ENCODE measurements at places on chromosomes 6 and 20.

DNA sequence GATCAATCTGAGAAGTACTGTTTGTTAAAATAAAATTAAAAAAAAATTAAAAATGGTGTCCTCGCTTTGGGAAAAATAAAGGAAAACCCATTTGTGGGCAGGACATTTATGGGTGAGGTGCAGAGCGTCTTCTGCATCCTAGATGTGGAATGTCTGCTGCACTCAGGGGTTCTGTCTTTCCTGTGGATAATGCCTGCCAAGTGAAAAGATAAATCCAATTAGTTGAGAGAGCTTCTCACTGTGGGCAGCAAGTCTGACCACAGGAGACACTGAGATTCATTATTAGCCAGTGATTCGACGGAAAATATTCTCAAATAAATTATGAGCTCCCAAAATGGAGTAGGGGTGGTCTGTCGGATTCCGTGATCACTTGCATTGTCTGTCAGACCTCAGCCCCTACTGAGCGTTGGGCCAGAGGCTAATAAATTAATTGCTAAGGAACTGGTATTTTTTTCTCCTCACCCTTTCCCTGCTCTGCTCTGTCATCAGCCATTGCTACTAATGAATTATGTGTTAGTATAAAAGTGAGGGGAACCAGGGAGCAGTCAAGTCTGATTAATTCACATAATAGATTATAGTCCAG, 10.0 kb downstream of the GMPR start:
- no peak for DNase-seq

DNA sequence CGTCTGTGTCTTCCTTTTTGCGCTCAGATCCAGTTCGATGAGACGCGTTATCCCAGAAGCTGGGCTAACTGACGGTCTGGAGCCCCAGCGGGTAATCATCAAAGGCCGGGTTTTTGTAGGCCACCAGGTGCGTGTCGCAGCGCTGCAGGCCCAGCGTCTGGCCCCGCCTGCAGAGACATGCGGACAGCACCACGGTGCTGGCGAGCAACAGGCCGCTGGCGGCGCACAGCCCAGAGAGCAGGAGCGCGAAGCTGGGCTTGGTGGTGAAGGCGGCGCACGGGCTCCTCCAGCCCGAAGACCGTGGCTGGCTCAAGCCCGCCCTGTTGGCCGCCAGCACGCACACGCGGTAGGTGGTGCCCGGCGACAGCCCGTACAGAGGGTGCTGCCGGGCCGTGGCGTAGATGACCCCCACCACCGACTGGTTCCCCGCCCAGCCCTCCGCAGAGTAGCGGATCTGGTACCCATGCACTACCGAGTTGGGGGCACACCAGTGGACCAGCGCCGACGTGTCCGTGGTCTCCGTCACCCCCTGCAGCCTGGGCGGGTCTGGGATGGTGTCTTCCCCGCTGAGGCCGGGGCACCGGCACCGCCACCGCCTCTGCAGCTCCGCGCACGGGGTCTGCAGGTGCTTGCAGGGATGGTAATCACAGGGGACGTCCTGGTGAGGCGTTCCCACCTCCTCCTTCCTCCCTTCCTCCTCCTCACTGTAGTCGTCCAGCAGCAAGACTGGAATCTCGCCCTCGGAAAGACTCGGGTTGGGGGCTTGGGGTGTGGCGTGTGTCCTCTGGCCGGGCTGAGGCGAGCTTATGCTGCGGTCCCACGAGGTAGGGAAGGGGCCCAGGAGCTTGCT, 12.7 kb downstream of the LRRN4 start:
- no peak for DNase-seq

DNA sequence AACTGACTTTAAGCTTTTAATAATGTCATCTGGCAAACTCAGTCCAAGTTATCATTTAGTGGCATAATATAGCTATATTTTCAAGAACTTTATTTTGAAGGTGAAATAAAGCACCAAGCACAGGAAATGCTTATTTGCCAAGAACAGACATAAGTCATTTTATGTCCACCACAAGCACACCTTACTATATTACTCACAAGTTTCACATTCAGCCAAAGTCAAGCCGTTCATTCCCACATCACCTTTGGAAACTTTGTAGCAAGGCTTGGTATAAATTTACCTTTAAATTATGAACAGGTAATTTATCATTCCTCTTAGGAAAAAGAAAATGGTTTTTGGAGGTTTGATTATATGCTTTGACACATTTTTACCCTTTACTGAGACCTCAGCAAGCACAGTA, 236.8 kb upstream of the FKBP1C start:
- no peak for DNase-seq

DNA sequence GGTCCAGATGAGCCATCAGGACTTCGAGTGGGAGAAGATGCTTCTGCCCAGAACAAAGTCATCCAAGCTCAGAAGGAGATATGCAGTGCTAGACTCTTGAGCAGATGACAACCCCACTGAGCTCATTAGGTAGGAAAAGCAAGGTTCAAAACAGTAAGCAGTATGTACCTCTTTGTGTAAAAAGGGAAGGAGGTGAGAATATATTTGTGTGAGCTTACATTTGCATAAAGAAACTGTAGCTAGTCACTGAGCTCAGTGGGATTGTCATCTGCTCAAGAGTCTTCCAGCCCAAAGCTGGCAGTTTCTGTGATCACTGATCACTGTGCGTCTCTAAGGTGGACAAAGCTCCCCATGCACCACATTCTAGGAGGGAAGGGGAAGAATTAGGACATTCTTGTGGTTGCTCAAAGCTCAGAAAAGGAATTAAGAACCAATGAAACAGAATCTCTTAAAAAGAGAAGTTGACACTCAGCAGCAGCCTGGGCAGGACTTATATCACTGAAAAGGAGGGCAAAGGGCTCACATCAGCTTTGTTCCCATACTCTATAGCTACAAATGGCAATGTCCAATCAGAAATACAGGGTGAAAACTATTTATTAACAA, 90.0 kb upstream of the MAFB start:
- no peak for DNase-seq

- no peak for DNase-seq
Observed at GRCh38 chr6:130598021-130598989, 228.9 kb upstream of the SMLR1 start.

- DNase-seq = no peak
Observed at GRCh38 chr6:144248476-144249301, 36.4 kb upstream of the UTRN start.
